ENCODE measurements at places on chromosomes 1 and 21.

DNA sequence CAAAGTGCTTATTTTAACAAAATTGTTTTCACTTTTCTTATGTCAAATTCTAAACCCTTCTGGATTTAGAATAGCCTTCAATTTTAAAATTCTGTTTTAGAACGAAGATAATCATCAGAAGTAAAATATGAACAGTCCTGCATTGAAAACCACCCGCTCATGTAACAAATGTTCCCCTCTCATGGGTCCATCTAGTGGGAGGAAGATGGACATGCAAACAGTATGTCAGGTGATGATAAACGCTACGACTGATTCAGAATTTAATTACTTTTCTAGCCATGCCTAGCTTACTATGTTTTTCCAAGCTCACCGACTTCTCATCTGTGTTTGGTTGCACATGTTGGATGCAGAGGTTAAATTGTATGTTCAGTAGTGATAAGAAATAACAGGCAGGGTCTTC lies 23.5 kb downstream of the SOD1 start:
- DNase-seq, result no peak

GRCh38 chr1:35319988-35320713 lies 51.6 kb downstream of the ZMYM4 start:
- DNase-seq, result no peak

DNA sequence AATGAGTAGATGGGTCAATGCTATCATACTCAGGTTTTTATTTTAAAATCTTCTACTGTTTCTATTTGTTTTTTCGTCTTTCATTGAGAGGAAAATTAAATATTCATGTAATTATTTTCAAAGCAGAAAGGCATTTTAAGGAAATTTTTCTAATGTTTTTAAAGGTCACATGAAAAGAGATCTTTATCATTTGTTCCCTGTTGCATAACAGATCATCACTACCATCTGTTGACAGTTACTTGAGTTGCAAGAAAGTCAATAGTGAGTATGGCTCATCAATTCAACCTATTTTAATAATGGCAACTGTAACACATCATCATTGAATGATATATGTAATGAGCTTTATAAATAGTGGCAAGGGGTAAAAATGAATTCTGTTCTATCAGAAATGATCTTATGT lies 369.7 kb downstream of the DPYD start:
- no peak for DNase-seq

GRCh38 chr1:167645625-167646414 lies 15.8 kb downstream of the RCSD1 start:
- no peak for DNase-seq

- DNase-seq, result peak; percentile 61
Measured at GRCh38 chr1:113929750-113930498, 800 bp downstream of the HIPK1 start.

DNA sequence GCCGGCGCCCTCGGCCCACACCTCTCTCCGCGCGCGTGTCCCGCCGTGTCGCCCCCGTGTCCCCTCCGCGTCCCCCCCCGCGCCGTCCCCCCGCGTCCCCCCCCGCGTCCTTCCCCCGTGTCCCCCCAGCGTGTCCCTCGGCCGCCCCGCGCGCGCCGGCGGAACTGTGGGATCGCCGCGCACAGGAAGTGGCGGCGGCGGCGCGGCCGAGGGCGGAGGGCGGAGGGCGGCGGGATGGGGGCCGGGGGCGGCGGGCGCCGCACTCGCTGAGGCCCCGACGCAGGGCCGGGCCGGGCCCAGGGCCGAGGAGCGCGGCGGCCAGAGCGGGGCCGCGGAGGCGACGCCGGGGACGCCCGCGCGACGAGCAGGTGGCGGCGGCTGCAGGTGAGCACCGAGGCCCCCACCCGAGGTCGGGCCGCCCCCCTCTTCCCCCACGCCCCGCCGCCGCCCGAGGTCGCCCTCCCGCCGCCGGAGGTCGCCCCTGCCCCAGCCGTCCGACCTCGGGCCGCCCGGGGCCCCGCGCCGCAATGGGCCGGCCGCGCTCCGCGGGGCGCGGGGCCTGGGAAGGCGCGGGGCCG lies at the start of gene AGPAT3:
TSS of gene AGPAT3 (plus strand) at position 262 of the 578 bp plus-strand sequence. CDS start 94,459 bp downstream, outside the sequence.
- DNase-seq, result no peak

DNA sequence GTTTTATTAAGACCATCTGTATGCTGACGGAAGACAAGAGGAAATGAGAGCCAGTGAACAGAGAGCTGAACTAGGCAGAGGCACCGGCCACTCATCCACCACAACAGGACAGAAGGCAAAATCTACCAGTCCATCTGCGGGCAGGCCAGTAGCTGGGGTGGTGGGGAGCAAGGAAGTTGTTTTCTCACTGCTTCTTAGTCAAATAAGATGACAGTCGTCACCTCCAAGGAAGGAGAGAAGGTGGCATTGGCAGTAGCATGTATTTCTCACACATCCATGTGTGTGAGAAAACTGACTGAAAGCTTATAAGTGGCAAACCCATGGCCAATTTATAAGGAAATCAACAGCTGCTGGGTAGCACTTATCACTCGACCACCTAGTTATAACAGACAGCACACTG lies 8.2 kb downstream of the TTC13 start:
- DNase-seq, result no peak

GRCh38 chr1:189301235-189301634 lies 1176.4 kb downstream of the BRINP3 start:
- no peak for DNase-seq

DNA sequence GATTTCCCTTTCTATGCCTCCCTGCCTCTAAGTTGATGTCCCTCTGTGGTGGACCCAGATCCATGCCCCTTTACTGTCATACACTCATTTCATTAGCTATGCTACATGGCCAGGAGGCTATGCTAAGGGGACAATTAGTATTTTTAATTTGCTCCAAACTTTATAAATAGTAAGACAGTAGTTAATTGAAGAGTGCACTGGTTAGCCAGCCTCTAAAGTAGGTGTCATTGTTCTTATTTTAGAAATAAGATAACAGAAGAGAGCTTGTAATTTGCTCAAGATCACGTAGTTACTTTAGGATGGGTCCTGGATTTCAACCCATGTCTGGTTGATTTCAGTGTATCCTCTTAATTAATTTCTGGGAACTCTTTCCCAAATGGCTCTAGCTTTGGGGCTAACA lies 29.4 kb upstream of the GNG12 start:
- DNase-seq, result no peak

- no peak for DNase-seq
Measured at GRCh38 chr21:34011660-34012059, 61.7 kb upstream of the MRPS6 start.

DNA sequence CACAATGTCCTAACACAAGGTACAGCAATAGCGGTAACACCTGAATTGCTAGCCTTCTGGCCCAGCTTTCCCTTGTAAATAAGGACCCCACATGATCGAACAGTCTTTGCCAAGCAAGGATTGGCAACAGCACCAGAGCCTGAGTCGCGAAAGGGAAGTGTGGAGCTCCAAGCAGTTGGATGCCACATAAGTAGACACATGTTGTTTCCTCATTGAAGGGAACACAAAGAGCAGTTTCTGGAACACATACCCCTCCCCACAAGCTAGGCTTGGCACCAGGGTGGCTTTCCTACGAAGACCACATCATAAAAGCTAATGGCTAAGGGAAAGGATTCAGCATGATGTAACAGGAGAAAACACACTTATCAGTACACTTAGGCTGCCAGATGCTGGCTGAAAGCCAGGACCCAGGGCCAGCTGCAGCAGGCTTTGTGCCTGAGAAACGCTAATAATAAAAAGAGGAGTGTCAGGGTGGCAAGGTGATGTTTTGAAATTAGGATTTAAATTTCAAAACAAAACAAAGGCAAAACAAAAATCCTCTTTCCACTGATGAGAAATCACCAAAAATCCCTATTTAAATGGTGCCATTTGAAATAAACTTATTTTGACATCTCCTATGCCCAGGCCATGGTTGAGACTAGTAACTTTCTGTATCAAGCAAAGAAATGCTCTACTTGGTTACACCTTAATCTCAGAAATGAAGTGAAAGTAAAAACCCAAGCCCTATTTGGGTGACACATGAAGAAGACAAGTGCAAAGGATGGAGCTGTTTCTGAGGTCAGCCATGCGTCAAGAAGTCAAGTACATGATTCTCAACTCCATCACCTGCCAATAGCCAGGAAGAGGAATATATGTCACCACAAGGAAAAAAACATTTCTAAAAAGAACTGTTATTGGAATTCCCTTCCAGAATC lies 11.9 kb upstream of the CPLANE2 start:
- no peak for DNase-seq

DNA sequence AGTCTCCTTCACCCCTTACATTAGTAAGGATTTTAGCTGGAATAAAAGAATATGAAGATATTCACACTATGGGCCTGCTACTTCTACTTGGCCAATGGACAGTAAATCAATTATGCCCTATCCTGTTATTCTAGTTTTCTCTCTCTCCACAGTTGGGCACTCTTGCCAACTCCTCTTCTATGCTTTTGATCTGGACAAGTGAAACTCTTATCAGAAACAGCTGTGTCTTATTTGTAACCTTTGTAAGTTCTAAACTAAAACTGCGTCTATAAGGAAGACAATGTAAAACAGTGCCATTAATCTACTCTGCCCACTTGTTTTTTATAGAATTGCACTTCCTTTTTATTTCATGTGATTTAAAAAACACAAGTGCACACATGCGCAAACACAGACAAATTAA lies 244.0 kb upstream of the DMRTA2 start:
- no peak for DNase-seq

DNA sequence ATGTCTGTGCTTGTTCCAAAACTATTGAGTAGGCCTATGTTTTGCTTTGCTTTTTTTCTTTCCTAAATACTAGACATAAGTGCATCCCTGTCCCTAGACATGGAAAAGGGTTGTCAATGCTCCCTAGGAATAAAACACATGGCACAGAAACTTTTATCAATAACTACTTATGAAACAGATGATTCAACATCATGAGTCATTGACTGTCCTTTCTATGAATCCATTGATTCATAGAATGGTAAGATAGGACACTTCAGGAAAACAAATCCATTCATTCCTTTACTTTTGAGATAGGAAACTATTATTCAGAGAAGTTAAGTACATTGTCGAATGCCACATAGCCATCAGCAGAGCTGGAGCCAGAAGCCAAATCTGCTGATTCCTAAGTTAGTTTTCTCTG lies 147.5 kb downstream of the TSEN15 start:
- DNase-seq, result no peak

GRCh38 chr1:113275691-113276090 lies 114.6 kb upstream of the MAGI3 start:
- no peak for DNase-seq

DNA sequence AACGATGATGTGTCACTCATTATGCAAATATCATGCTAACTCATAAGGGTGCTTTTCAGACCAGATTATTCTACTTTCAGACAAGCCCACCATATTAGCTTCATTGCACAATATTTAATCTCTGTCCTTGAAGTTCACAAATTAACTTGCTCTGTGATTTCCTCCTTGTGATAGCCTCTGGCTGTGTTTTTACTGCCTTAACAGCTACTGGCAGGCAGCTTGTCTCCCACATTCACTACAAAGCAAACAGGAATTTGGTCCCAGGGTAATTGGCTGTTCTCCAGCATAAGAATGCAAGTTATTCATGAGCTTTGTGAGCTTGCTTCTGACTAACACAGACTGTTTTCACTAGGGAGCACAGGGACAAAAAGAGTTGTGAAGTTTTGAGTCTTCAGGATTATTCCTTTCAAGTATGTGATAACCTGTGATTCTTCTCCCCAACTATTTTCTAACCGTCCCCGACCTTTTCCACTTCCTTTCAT lies 87.9 kb upstream of the HMCN1 start:
- no peak for DNase-seq

DNA sequence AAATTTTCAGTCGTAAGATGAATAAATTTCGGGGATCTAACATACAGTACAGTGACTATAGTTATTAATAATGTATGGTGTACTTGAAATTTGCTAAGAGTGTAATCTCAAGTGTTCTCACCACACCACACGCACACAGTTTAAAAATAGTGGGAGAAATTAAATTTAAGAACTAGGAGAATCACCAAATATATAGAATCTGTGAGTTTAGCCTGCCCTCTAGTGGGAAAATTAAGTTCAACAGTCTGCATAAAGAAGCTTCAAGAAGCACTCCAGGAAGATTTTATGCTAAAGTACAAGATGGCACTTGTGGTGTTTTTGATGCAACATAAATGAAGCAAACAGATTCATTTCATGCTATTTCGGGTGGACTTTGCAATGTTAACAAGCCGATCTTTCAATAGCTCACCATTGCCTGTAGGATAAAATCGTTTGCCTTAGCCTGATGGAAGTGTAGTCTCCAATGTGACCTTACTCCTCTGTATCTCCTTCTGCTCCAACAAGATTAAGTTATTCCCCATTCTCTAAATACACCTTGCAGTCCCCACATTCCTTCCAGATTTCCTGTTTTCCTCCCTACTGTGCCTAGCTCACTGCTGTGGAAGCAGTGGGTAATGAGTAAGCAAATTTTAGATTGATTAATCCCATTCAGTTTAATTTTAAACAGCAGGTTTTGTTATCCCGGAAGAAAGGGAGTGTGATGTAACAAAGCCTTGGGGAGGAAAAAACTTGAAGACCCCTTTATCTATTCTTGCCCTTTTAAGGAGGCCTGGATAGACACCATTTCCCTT lies 8.7 kb upstream of the PIK3C2B start:
- peak; percentile 80 for DNase-seq

DNA sequence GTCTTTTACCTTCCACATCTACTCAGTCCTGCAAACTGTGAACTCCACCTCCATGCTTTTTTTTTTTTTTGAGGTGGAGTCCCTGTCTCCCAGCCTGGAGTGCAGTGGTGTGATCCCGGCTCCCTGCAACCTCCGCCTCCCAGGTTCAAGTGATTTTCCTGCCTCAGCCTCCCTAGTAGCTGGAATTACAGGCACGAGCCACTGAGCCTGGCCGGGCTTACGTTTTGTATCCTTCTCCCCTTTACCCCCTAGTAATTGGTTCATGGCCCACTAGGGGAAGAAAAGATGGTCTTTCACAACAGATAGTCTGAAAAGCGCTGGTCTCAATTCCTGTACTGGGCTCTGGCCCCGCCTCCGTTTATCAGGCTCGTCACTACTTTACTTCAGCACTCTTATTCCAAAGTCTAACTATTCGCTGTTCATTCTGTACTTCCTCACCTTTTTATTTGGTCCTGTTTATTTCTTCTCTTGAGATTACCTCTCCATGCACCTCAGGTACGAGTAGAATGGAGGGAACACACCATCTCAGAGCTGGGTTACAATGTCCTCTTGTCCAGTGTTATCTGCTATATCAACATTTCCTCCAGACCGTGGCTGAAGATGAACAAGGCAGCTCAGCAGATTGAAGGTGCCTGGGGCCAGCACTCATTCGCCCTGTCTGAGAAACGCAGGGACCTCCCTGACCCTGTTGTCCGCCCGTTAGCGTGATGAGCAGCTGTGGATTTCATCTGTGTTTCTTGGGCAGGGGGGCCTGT lies 16.2 kb downstream of the CNST start:
- DNase-seq, result no peak
